ENCODE measurements at places on chromosomes 12 and 14.

DNA sequence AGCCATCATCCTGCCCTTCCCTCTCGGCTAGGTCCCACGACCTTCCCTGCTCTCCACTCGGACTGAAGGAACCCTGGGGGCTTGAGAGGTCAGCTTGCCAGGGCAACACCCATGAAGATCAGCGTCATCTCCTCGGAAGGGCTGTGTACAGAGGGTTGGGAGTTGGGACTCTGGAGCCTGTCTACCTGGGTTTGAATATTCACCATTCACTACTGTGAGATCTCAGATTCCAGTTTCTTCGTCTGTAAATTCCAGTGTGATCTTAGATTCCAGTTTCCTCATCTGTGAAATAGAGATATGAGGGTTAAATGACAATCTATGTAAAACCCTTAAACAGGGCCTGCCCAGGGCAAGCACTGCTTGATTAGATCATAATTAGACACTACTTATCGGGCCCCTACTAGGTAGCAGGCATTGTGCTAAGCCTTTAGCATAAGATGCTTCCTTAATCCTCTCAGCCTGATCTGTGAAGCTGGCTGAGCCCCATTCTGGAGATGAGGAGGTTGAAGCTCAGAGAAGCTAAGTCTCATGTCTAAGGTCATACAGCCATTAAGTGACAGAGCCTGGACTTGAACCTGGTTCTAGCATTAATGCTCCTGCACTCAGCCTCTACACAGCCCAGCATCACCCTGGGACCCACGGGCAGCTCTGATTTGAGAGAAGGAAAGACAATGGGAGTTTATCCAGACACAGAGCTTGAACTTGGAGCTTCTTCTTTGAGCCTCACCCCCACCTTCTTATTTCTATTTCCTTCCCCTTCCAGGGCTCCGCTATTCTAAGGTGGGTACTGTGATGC is 612 bp upstream of the ZDHHC22 start:
- no peak for DNase-seq

DNA sequence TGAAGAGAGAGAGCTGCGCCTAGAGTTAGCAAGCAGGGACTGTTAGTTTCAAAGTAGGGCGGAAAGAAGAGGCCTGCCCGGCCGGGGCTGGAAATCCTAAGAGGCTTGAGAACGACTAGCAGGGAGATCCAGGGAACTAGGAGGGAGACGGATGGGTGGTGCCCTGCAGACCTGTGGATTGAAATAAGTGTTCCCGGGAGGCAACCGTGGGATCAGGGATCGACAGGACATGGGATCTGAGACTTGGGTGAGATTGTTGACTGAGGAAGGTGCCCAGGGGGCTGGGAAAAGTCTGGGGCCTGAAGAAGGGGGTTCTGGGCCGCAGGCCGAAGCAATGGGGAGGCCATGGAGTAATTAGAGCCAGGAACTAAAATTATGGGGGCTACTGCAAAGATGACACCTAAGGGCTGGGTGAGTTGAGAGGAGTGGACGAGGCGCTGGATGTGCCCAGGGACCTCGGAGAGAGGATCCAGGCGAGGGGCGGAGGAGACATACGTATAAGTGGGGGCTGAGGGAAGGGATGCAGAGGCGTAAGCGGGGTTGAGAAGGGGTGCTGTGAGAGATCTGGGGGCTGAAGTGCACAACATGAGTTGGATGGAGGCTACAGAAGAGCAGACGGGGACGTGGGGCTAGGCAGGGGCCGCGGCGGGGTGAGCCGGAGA is 635 bp downstream of the LTA4H start:
- peak; percentile 65 for DNase-seq

GRCh38 chr14:29798811-29799210 is 128.8 kb downstream of the PRKD1 start:
- no peak for DNase-seq

DNA sequence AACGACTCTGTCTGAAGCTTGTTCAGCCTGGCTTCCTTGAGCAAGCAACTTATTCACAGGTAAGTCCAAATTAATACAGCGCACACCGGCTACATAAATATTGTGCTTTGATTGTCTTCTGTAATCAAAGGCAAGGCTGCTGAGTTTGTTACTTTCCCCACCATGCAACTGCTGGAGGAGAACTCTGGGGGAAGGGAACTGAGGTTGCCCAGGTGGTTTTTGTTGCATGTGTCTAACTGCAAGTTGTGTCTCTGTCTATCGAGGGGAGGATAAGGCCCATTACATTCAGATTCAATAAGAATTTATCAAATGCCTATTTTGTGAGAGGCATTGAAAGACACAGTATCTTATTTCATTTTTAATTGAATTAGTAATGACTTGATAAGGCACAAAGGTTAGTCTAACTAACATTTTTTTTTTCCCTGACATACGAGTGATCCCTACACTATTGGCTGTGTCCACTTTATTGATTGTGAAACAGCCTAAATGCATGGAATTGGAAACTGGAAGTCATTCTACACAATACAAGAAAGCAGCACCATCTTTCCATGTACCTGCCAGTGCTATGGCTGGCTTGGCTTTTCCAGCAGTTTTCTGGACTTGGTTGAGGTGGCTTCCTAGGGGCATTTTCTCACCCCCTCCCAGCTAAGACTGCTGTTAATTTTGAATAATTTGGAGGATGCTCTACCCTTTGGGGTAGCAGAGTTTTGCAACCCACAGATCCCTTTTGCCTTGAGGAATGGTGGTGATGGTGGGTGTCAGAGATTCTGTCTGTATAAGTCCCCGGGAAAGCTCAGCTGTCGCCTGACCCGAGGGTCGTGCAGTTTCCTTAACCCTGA is 951 bp upstream of the CHST11 start:
- DNase-seq: no peak

- no peak for DNase-seq
Observed at GRCh38 chr14:31969699-31970240, 107.3 kb upstream of the ARHGAP5 start.

- peak; percentile 72 for DNase-seq
Observed at GRCh38 chr14:42224053-42224888, 617.6 kb downstream of the LRFN5 start.

- DNase-seq: peak; percentile 59
Observed at GRCh38 chr12:5745251-5745888, 199.7 kb downstream of the ANO2 start.

DNA sequence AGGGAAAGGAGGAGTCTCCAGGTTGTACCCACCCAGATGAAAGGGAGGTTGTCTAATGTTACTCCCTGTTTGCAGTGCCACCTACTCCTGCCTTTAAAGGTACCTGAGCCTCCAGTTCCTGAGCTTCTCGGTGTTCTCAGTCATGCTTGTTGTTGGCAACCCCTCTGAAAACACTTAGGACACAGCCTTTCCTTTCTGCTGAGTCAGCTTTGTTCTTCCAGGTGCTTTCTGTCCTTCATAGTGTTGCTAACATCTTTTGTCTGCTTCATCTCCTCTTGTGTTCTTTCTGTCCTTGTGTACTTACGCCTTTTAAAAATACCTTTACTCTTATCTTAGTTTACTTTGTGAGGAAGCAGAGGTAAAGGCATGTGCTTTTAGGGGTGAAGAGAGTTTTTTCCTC is 97.0 kb upstream of the NEDD1 start:
- DNase-seq: no peak

GRCh38 chr14:68497011-68497410 is 295.9 kb downstream of the ZFP36L1 start:
- DNase-seq: no peak

- no peak for DNase-seq
Observed at GRCh38 chr14:76729953-76730505, 31.2 kb upstream of the VASH1 start.

- DNase-seq: no peak
Observed at GRCh38 chr12:1877169-1877878, 41.1 kb downstream of the CACNA2D4 start.

DNA sequence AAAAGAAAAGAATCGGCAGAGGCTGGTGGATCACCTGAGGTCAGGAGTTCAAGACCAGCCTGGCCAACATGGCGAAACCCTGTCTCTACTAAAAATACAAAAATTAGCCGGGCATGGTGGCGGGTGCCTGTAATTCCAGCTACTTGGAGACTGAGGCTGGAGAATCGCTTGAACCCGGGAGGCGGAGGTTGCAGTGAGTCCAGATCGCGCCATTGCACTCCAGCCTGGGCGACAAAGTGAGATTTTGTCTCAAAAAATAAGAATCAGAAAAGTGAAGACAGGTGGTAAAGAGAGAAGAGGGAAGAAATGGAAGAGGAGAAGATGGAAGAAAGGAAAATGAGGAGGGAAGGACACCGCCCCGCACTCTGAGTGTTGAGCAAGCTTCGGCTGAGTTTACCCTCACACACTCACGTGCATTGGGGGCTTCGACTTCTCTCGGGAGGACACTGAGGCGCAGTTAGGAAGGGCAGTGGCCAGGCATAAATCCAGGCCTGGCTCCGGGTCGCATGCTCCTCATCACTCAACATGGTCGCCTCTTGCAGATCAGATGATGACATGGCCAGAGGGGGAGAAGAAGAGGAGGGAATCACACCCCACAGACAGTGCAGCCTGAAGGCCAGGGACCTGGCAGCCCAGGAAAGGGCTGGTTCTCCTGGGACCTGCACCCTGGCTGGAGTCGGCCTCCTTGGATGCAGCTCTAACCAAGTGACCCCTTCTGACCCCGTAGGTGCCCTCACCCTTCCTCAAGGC is 61.1 kb downstream of the PRMT8 start:
- no peak for DNase-seq
